Caki2 (cell line): ENCODE measurements at places on chromosomes 1 and 21.

DNA sequence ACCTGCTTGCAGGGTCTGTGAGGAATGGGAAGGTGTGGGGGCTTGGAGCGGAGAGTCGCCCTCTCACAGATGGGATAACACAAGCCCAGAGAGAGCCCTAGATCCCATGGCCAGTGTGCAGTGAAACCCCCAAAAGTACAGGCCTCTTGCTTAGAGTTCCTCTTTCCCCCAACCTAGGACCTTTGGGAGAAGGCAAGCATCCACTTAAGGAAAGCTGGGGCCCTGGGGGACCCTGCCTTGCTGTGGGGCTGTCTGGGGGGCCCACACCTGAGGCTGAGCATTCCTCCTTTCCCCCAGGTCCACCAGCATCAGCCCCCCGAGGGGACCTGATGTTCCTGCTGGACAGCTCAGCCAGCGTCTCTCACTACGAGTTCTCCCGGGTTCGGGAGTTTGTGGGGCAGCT, 1.1 kb downstream of the VWA1 start:
- DNase-seq, result no peak

GRCh38 chr1:110786802-110787327, 86.1 kb upstream of the CD53 start:
- DNase-seq, result no peak

- no peak for DNase-seq
Measured at GRCh38 chr1:207102659-207103058, 1.4 kb upstream of the C4BPA start.

DNA sequence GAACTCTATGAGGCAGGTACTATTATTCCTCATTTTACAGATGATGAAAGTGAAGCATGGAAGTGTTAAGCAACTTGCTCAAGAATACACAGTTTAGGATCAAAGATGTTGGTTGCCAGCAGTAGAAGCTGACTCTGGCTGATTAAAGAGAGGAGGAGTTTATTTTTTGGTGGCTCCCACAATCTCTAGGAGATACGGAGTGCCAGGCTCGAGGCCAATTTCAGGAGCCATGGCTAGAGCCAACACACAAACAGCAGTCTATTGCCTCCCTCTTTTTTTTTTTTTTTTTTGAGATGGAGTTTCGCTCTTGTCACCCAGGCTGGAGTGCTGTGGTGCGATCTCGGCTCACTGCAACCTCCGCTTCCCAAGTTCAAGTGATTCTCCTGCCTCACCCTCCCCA, 19.6 kb downstream of the TTF2 start:
- DNase-seq, result no peak

- DNase-seq, result no peak
Measured at GRCh38 chr1:184025242-184025675, 12.3 kb downstream of the COLGALT2 start.

DNA sequence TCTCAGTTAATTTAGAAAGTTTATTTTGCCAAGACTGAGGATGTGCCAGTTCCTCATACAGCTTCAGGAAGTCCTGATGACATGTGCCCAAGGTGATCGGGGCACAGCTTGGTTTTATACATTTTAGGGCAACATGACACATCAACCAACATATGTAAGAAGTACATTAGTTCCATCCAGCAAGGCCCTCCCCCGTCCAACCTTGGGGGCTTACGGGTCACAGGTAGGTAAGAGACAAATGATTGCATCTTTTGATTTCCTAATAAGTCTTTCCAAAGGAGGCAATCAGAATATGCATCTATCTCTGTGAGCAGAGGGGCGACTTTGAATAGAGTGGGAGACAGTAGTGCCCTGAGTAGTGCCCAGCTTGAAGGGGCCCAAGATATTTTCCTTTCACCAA, 19.6 kb upstream of the HAO2 start:
- DNase-seq, result no peak

DNA sequence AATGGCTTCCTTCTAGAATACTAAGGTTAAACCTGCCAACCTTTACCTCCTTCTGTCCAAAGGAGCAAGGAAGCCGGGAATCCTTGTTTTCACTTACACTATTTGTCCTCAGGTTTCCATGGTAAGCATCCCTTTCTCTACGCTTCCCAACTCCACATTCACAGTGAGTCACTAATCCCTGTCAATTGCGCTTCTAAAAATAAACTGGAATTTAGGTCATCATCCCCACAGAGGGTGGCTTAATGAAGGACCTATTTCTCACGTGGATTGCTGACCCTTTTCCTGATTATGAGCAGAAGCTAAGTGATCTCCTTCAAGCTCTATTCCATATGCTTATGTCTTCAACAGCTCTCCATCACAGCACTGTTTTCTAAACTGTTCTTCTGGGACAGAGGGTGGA, 39.9 kb upstream of the ABCA4 start:
- peak; percentile 54 for DNase-seq

DNA sequence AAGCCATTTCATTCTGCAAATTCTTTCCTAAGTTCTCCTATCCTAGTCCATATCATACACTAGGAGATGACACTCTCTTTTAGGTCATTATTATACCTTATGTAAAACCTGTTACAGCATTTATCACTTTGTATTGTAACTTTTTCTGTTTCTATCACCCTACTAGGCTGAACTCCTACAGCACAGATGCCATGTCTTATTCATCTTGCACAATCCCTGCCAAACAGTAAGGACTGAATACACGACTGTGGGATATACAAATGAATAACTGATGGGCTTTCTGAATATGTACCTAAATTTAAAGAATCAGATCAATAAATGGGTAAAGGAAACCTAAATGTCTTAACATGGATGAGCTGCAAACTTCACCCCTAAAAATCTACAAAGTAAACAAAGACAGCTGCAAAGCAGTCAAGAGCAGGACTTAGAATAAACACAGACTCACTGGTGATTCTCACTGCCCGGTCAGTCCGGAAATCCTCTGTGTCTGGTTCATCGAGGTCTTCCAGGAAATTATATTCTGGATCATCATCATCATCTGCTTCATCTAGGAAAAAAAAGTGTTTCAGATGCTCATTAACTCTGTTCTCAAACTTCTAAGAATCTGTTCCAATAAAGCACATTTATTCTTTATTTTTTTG, 62.3 kb downstream of the GON4L start:
- no peak for DNase-seq

DNA sequence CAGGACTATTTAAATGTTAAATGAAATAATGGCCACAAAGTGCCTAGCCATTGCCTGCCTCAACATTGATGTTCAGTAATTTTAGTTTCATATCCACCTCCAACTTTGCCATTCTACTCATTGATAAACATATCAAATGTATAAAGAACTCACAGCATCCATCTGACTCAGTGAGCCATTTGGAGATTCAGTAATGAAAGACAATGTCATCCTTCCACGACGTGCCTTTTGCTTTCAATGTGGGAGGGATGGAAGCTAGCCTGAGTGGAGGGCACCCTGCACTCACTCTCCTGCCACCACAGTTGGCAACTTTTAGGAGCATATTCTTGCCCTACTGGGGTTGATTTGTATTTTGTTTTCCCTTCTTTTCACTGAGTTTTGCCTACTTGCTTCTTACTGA, 151.5 kb downstream of the GLUL start:
- DNase-seq, result no peak

GRCh38 chr21:15932726-15933125, 202.9 kb downstream of the USP25 start:
- DNase-seq, result peak; percentile 36

DNA sequence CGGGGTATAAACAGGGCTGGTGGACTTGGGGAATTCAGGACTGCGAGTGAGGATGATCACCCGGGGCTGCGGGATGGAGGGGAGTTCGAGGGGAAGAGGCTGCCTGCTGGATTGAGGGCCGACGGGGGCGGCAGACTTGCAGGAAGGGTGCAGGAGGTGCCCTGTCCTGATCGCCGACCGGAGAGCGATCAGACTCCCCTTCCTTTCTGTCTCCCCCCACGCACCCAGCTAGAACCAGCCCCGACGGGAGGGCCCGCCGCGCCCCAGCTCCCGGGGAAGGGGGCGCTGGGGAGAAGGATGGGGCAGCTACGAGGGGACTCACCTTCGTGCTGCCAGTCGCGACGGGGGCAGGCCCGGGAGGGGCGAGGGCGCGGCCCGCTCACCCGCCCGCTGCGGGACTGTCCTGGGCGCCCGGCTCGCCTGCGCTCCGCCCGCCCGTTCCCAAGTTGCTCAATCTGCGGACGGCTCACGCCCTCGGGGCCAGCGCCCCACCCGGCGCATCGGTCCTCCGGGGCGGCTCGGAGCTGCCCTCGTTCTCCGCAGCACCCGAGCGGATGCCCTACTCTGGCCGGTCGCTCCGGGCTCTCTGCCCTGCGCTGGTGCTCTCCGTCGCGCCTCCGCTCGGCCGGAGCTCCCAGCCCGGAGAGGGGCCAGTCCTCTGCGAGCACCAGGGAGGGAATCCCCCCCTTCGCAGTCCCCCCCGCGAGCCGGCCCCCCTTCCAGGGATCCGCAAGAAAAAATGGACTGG, at the start of gene RSPO1:
TSS of gene RSPO1 (minus strand) at position 649 of the 748 bp plus-strand sequence. CDS start 5,231 bp downstream, outside the sequence.
- DNase-seq, result peak; percentile 3

GRCh38 chr1:41700581-41700980, 216.1 kb upstream of the EDN2 start:
- DNase-seq, result no peak

- DNase-seq, result peak; percentile 90
Measured at GRCh38 chr21:42337830-42338728, 12.7 kb downstream of the TFF2 start.

DNA sequence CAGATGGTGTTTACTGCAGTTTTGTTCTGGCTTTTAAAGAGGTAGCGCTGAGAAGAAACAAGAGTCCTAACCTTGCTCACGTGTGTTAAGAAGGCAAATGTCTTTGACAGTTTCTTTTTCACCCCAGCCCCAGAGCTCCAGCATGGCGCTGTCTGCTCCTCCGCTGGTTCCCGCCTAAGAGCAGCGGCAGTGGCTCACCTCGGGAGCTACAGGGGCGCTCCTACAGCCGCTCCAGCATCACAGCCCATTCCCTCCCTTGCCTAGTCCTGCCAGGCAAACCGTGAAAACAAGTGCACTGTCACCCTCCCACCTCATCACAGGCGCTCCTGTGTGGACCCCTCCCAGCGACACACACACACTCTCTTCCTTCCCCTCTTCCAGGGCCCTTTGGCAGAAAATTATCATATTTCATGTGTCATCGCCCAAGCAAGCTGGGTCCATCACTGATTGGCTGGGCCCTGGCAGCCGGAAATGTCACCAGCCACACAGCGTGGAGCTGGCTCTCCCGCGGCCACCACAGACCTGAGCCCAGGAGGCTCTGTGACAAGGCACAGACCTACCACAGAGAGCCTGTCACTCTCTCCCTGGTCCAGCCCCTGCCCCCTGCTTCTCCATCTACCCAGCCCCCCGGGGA, 1.2 kb upstream of the HIVEP3 start:
- peak; percentile 94 for DNase-seq

GRCh38 chr1:109821221-109821669, 57.5 kb upstream of the EPS8L3 start:
- peak; percentile 55 for DNase-seq

DNA sequence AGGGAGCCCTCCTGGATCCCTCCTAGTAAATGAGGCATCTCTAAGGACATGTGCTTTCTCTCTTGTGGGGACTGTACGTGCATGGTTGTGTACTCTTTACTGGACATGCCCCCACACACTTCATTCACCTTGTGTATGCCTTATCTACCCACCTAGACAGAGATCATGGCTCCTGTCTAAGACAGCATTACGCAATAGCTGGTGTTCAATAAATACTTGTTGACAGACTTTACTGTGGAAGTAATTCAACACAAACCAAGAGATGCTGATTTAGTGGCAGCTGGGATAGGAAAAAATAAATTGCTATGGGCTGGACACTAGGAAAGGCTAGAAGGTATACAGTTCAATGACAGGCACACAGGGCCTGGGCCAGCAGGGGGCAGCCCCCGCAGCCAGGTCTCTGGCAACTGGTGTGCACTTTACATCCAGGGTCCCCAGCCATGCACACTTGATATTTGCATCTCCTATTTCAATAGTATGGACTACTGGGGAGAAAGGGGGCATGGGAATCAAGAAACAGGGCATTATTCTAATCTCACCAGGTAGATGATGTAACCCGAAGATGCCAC, 24.2 kb downstream of the TRABD2B start:
- DNase-seq, result no peak

GRCh38 chr1:5954964-5955363, 37.3 kb downstream of the NPHP4 start:
- no peak for DNase-seq

DNA sequence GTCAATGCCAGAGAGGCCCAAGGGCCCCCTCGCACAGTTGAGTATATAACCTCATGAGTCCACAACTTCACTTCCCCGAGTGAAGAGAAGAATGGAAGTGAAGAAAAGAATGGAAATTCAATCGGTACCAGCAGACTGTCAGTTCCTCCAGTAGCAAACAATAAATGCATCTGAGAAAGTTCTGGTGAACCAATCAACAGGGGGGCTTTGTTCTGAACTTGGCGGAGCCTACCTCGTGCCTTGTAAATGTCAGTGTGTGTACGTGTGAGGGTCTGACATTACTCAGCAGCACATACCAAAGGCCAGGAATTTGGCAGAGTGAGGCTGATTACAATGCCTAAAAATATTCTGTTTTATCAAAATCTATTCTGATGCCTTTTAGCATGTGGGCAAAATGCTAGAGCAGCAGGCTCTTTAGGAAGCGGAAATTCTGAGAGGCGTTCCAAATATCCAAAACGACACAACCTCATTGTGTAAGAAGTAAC, 238.5 kb downstream of the LTN1 start:
- DNase-seq, result no peak

DNA sequence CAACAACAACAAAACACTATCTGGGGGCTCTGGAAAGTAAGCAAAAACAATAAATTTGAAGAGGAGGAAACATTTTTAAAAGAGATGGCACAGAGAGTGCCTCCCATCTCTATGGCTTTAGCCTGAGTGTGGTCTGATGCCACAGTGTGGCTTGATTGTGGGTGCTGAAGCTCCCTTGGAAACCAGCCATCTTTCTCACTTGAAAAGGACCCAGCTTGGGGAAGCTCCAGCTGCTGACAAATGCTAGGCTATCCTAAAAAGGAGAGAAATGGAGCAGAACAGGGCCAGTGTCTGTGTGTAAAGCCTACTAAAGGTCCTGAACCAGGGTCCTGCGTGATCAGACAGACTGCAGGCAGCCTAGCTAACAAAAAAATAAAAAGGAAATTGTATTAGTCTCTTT, 642.0 kb upstream of the PTBP2 start:
- DNase-seq, result no peak

GRCh38 chr1:182280504-182280900, 111.1 kb downstream of the GLUL start:
- DNase-seq, result no peak

GRCh38 chr1:53241828-53242227, 3.5 kb upstream of the MAGOH start:
- no peak for DNase-seq

DNA sequence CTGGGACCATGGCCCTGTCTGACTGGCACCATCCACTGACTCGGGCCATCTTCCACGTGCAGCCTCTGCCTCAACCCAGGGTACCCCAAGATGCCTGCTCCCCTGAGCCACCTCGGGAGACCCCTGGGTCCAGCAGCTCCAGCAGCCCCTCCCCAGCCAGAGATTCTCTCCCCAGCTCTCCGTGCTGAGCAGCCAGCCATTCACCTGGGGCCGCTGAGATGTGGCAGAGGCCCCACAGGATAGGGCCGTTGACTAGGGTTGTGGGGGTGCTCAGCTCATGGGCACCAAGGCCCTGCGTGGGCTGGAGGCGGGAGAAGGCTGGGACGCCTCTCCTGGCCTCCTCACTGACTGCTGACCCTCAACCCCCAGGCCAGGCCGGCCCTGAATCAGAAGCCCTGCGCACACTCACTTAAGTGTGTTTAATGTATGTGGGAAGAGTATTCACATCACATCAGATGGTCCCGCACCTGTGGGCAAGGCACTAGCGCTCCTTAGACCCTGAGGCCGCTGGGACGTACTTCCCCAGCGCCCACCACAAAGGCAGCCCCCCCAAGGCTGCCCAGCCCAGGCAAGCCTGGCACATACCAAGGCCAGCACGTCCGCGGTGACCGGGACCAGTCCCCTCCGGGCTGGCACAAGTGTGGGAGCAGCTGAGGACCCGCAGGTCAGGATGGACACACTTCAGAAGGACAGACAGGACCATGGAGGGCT, 27.8 kb downstream of the SLC19A1 start:
- no peak for DNase-seq
